ENCODE measurements at places on chromosomes 7 and 10.

DNA sequence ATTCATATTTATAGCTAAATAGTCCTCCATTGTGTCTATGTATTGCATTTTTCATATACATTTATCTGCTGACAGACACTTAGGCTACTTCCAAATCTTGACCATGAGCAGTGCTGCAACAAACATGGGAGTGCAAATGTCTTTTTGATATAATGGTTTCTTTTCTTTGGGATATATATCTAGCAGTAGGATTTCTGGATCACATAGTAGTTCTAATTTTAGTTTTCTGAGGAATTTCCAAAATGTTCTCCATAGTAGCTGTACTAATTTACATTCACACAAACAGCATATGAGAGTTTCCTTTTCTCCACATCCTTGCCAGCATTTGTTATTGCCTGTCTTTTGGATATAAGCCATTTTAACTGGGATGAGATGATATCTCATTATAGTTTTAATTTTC is 1521.3 kb downstream of the REEP3 start:
- DNase-seq: no peak
- H3K4me3 ChIP-seq: no peak overlapping the region
- H3K27me3 ChIP-seq: no peaks in the 10 kb centered on the region
- H3K36me3 ChIP-seq: no peaks in the 10 kb centered on the region

DNA sequence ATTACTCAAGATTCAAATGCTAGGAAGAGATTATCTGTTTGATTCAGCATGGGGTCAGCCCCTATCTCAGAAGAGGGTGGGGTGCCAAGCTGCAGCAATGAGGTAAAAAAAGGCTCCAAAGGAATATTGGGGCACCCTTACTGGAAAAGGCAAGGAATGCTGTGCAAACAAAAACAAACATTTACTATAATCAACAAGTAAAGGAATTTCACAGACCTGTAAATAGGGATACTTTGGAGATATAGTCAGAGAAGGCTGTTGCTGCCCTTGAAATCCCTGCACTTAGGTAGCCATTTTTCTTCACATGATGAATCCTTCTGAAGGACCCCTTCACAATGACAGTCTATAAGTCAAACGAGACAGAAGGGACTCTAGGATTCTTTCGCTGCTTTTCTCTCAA is 10.6 kb upstream of the ADD3 start:
- no peaks in the 10 kb centered on the region for H3K27me3 ChIP-seq
- H3K4me3 ChIP-seq: no peak overlapping the region
- DNase-seq: no peak
- no peak overlapping the region for H3K27ac ChIP-seq
- no peaks in the 10 kb centered on the region for H3K36me3 ChIP-seq

GRCh38 chr7:22561321-22561811 is 61.4 kb upstream of the STEAP1B start:
- DNase-seq: peak; percentile 100
- H3K4me1 ChIP-seq: peaks cover 41% of the 10 kb centered on the region
- no peaks in the 10 kb centered on the region for H3K27me3 ChIP-seq
- H3K4me3 ChIP-seq: no peak overlapping the region
- peak overlapping the region; percentile 20 for H3K27ac ChIP-seq

DNA sequence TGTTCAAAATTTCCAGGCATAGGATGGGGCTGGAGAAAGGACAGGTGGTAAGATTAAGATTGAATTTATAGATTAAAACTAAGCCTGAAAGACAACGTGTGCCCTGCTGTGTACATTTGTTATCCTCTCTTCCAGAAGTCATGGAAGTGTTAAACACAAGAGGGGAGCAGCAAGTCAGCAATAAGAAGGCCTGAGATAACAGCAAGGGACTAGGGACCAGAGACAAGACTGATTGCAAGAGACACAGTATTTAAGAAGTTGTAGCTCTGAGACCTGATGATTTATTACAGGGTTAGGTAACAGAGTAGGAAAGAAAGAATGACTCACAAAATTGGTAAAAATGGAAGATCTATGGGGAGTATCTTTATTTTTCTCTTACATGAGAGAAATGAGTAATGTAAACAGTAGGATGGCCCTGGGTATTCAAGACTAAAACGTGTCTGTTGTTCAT is 55.7 kb upstream of the COL1A2 start:
- peak; percentile 83 for DNase-seq
- H3K27me3 ChIP-seq: no peaks in the 10 kb centered on the region
- H3K4me3 ChIP-seq: no peak overlapping the region
- peaks cover 22% of the 10 kb centered on the region for H3K4me1 ChIP-seq

- no peak overlapping the region for H3K4me3 ChIP-seq
- no peak overlapping the region for H3K27ac ChIP-seq
- H3K36me3 ChIP-seq: peaks cover 26% of the 10 kb centered on the region
- H3K27me3 ChIP-seq: no peaks in the 10 kb centered on the region
Measured at GRCh38 chr10:67936416-67936815, 52.0 kb downstream of the SIRT1 start.

- no peaks in the 10 kb centered on the region for H3K27me3 ChIP-seq
- peaks cover 16% of the 10 kb centered on the region for H3K4me1 ChIP-seq
- no peak overlapping the region for H3K27ac ChIP-seq
- no peak for DNase-seq
- no peak overlapping the region for H3K4me3 ChIP-seq
Measured at GRCh38 chr10:132685921-132686680, 99.8 kb downstream of the NKX6-2 start.

- no peak overlapping the region for H3K27ac ChIP-seq
- H3K36me3 ChIP-seq: no peaks in the 10 kb centered on the region
- H3K27me3 ChIP-seq: no peaks in the 10 kb centered on the region
- peak; percentile 33 for DNase-seq
- peaks cover 4% of the 10 kb centered on the region for H3K4me1 ChIP-seq
- peak overlapping the region; percentile 80 for H3K4me3 ChIP-seq
Measured at GRCh38 chr7:7970531-7971307, 2.1 kb downstream of the GLCCI1 start.

GRCh38 chr7:36155811-36156361 is 2.8 kb downstream of the EEPD1 start:
- peak overlapping the region; percentile 39 for H3K4me3 ChIP-seq
- DNase-seq: peak; percentile 53
- H3K27me3 ChIP-seq: no peaks in the 10 kb centered on the region
- 0 out of 2 replicates have a peak overlapping the region, but pooled peaks have one; percentile 0 for H3K27ac ChIP-seq
- H3K4me1 ChIP-seq: peaks cover 16% of the 10 kb centered on the region

- H3K4me1 ChIP-seq: peaks cover 11% of the 10 kb centered on the region
- no peaks in the 10 kb centered on the region for H3K27me3 ChIP-seq
- no peak overlapping the region for H3K4me3 ChIP-seq
- H3K36me3 ChIP-seq: no peaks in the 10 kb centered on the region
- peak; percentile 36 for DNase-seq
- H3K27ac ChIP-seq: no peak overlapping the region
Measured at GRCh38 chr7:117274951-117275350, 47.9 kb downstream of the WNT2 start.

GRCh38 chr7:20340839-20341238 is 10.1 kb downstream of the ITGB8 start:
- no peak for DNase-seq
- H3K4me3 ChIP-seq: no peak overlapping the region
- H3K4me1 ChIP-seq: no peaks in the 10 kb centered on the region
- peaks cover 21% of the 10 kb centered on the region for H3K36me3 ChIP-seq
- no peaks in the 10 kb centered on the region for H3K27me3 ChIP-seq
- H3K27ac ChIP-seq: no peak overlapping the region

GRCh38 chr7:95481271-95482165 is 4.2 kb upstream of the ASB4 start:
- H3K27ac ChIP-seq: no peak overlapping the region
- no peaks in the 10 kb centered on the region for H3K36me3 ChIP-seq
- H3K27me3 ChIP-seq: peaks cover 6% of the 10 kb centered on the region

- H3K27me3 ChIP-seq: no peaks in the 10 kb centered on the region
- H3K36me3 ChIP-seq: no peaks in the 10 kb centered on the region
- H3K4me3 ChIP-seq: no peak overlapping the region
- peaks cover 2% of the 10 kb centered on the region for H3K4me1 ChIP-seq
- no peak overlapping the region for H3K27ac ChIP-seq
Measured at GRCh38 chr7:78953726-78954363, 499.6 kb downstream of the MAGI2 start.

- H3K27me3 ChIP-seq: no peaks in the 10 kb centered on the region
- no peak for DNase-seq
Measured at GRCh38 chr7:154867068-154867467, 135.9 kb downstream of the PAXIP1 start.

- H3K27ac ChIP-seq: no peak overlapping the region
- no peaks in the 10 kb centered on the region for H3K27me3 ChIP-seq
- no peaks in the 10 kb centered on the region for H3K36me3 ChIP-seq
- H3K4me1 ChIP-seq: peaks cover 2% of the 10 kb centered on the region
- no peak for DNase-seq
Measured at GRCh38 chr7:110962374-110962773, 128.6 kb upstream of the LRRN3 start.

- no peak overlapping the region for H3K27ac ChIP-seq
- H3K27me3 ChIP-seq: no peaks in the 10 kb centered on the region
- H3K36me3 ChIP-seq: no peaks in the 10 kb centered on the region
- no peak for DNase-seq
- no peaks in the 10 kb centered on the region for H3K4me1 ChIP-seq
Measured at GRCh38 chr7:132654150-132654549, 77.9 kb upstream of the PLXNA4 start.

- H3K36me3 ChIP-seq: no peaks in the 10 kb centered on the region
- no peak overlapping the region for H3K27ac ChIP-seq
- no peaks in the 10 kb centered on the region for H3K4me1 ChIP-seq
Measured at GRCh38 chr10:15841696-15842095, 18.6 kb downstream of the MINDY3 start.

DNA sequence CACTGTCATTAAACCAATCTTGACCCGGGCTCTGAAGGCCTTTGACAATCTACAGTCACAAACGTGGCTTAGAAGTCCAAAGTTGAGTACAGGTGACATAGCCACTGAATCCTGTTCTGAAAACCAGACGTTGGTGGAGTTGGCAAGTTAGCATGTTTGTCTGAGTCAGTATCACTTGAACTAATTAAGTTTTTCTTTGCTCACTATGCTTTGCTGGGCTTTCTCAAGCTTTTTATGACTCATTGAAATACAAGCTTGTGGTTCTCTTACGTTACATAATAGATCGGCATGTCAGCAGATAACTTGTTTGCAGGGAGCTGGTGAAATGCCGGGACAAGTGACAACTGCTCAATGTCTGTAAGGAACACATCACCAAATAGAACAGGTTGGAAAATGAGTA is 53.8 kb downstream of the ARL5B start:
- 0 out of 2 replicates have a peak, but pooled peaks cover 1% of the 10 kb centered on the region for H3K4me1 ChIP-seq
- H3K36me3 ChIP-seq: no peaks in the 10 kb centered on the region
- no peaks in the 10 kb centered on the region for H3K27me3 ChIP-seq
- H3K27ac ChIP-seq: no peak overlapping the region
- H3K4me3 ChIP-seq: no peak overlapping the region

- peaks cover 10% of the 10 kb centered on the region for H3K27me3 ChIP-seq
- no peak overlapping the region for H3K4me3 ChIP-seq
- H3K4me1 ChIP-seq: peaks cover 7% of the 10 kb centered on the region
Measured at GRCh38 chr10:11789956-11790355, 33.2 kb upstream of the PROSER2 start.

DNA sequence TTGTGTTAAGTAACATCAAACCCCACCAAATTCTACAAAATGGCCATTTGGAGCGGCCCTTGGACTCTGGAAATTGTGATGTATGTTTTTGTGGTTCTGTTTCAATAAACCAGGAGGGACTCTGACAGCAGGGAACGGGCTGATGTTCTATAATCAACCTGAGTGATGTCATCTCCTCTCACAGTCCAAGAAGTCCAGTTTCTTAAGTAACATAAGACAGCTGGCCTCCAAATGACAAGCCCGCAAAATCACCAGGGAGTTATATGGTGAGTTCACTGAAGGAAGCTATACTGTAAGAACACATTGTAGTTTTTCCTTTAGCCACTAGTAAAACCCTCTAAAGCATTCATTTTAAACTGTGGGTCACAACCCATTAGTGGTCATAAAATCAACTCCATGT is 34.0 kb downstream of the GOT1 start:
- no peak overlapping the region for H3K4me3 ChIP-seq
- peaks cover 12% of the 10 kb centered on the region for H3K4me1 ChIP-seq
- peak; percentile 85 for DNase-seq
- no peaks in the 10 kb centered on the region for H3K27me3 ChIP-seq
- peaks cover 12% of the 10 kb centered on the region for H3K36me3 ChIP-seq
- peak overlapping the region; percentile 25 for H3K27ac ChIP-seq

GRCh38 chr7:158550394-158550700 is 37.3 kb downstream of the PTPRN2 start:
- H3K27ac ChIP-seq: no peak overlapping the region
- H3K4me1 ChIP-seq: no peaks in the 10 kb centered on the region
- H3K27me3 ChIP-seq: no peaks in the 10 kb centered on the region

- DNase-seq: no peak
- no peaks in the 10 kb centered on the region for H3K4me1 ChIP-seq
- no peaks in the 10 kb centered on the region for H3K36me3 ChIP-seq
- H3K4me3 ChIP-seq: no peak overlapping the region
- no peak overlapping the region for H3K27ac ChIP-seq
Measured at GRCh38 chr10:101099901-101100300, 31.2 kb upstream of the TLX1 start.

- no peak overlapping the region for H3K4me3 ChIP-seq
- peaks cover 30% of the 10 kb centered on the region for H3K27me3 ChIP-seq
- peak; percentile 10 for DNase-seq
- H3K4me1 ChIP-seq: no peaks in the 10 kb centered on the region
Measured at GRCh38 chr10:132888898-132889490, 53.4 kb downstream of the CFAP46 start.

DNA sequence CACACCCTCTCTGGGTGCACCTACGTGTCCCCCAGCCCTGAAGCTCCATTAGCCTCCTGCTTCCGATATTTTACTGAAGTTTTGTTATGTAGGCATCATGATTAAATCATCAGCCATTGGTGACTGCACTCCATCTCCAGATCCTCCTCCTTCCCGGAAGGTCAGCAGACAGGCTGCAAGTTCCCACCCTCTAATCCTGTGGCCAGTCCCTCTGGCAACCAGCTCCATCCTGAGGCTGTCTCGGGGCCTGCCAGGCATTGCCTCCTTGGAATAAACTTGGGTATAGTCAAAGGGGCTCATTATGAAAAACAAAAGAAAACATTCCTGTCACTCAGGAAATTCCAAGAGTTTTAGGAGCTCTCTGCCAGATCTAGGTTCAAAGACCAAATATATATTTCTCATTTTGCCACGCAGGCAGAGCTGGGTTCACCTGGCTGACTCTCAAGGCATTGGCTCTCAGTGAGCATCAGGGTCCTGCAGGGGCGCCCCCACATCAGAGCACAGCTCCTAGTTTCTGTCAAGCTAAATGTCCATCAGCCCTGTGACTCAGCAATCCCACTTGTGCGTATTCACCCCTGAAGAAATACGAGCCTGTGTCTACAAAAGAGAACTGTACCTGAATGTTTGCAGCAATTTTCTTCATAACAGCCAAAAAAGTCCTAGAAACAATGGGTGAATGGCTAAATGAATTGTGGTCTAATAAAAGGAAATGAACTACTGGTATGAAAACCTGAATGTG is 27.4 kb upstream of the TMEM72 start:
- no peak overlapping the region for H3K27ac ChIP-seq
- H3K36me3 ChIP-seq: no peaks in the 10 kb centered on the region
- peaks cover 46% of the 10 kb centered on the region for H3K27me3 ChIP-seq
- H3K4me1 ChIP-seq: peaks cover 5% of the 10 kb centered on the region
- DNase-seq: no peak
